Activated CD8-positive, alpha-beta memory T cell treated with anti-CD3 and anti-CD28 coated beads, Interleukin-2, amount 50 U/mL, for 4 hours (primary cell): ENCODE measurements at places on chromosomes 4 and X.

DNA sequence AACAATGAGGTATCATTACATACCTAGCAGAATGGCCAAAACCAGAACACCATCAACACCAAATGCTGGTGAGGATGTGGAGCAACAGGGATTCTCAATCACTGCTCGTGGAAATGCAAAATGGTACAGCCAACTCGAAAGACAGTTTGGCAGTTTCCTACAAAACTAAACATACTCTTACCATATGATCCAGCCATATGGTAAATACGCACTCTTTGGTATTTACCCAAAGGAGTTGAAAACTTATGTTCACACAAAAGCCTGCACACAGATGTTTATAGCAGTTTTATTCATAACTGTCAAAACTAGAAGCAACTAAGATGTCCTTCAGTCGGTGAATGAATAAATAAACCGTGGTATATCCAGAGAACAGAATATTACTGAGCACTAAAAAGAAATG, 7.8 kb downstream of the CASP3 start:
- DNase-seq, result no peak

DNA sequence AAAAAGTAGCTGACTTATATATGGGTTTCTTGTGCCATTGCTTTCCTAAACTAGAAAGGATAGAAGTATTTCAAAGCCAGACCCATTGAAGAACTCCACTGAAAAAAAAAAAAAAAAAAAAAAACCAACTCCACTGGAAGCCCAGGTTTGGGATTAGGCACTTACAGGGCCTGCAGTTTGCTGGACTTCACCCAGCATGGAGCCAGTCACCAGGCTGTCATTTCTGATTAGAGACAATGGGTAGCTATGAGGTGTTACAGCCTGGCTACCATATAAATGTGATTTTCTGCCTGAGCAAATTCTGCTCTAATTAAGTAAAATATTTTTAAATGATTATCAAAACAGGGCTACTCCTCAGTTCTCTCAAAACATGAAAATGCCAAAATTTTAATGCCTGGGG, 49.5 kb downstream of the HS6ST2 start:
- no peak for DNase-seq

DNA sequence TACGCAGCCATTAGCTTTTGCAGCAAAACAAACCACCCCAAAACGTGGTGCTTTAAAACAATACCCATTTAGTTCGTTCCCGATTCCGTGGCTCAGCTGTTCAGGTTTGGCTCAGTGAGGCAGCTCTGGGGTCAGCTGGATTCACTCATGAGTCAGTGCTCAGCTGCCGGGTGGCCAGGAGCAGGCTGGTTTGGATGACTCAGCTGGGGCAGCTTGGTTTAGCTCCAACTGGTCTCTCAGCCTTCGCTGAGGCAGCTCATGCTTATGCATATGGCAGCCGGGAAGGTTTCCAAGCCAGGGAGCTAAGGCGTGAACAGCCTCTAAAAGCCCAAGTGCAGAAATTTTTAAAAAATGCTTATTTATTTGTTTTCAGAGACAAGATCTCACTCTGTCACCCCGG, 13.3 kb upstream of the CD99 start:
- DNase-seq, result no peak

DNA sequence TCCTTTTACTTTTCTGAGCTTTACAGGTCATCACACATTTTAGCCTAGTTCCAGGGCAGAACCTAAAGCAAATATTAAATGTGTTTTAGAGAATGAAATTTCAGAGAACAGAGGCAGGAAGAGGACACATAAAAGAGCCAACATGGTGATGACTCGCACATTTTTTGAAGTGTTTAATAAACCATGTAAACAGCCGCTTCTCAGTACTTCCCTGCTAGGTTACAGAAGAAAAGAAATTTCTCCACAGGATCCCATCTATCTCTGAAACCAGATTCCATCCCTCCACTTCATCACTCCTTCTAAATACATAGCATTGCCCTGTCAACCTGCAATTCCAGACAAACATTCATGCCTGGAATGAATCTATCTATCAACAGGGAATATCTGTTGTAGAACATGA, 949.5 kb upstream of the PCDH7 start:
- no peak for DNase-seq

- no peak for DNase-seq
These were observed 309.4 kb downstream of the PPP3CA start for GRCh38 chr4:101037938-101038413.
